ENCODE measurements at places on chromosomes 5 and 9.

DNA sequence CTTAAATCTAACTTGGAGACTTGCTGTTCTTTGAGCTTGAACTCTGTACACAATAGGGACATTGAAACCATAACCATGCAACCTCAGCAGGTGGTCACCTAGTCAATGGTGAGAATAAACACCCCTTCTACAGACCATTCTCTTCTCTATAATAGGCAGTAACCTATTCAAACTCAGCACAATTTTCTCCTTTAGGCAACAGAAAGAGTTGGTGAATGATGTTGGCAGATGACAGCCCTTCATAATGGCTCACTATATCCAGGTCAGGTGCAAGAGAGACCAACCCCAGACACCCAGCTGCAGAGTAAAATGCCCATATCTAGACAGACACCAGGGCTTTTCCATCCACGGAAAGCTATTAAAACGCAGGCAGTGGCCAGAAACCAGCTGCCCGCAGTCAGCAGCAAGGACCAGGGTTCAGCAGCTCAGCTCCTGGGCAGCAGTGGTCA is 106.7 kb downstream of the SERINC5 start:
- no peak for DNase-seq

DNA sequence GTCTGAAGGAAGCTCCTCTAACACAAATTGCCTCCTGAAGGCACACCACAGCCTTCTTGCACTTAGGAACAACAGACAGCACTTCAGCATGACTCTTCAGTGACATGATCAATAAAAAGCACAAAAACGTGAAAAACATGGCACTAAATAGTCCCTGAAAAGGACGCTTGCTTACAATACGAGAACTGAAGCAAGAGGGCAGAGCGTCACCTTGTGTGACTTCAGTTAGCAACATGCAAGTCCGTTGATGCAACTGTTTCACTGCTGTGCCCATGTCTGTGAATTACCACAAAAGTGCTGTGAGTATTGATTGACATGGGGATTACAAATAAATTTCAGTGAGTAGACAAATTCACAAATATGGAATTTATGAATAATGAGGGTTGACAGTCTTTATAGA is 219.9 kb upstream of the GAS1 start:
- DNase-seq, result no peak

DNA sequence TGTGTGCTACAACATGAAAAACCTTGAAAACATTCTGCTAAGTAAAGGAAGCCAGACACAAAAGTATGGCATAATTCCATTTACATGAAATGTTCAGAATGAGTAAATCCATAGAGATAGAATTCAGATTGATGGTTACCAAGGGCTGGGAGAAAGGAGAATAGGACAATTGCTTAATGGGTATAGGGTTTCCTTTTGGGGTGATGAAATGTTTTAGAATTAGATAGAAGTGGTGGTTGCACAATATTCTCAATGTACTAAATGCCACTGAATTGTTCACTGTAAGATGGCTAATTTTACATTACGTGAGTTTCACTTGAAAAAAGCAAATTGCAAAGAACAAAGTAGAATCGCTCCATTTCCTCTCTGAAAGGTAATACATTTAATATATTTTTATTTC is 43.0 kb upstream of the GAS1 start:
- no peak for DNase-seq

GRCh38 chr9:8725635-8726034 is 926.1 kb upstream of the DMAC1 start:
- no peak for DNase-seq

- DNase-seq, result no peak
These were observed 70.5 kb upstream of the BOD1 start for GRCh38 chr5:173686950-173687349.

DNA sequence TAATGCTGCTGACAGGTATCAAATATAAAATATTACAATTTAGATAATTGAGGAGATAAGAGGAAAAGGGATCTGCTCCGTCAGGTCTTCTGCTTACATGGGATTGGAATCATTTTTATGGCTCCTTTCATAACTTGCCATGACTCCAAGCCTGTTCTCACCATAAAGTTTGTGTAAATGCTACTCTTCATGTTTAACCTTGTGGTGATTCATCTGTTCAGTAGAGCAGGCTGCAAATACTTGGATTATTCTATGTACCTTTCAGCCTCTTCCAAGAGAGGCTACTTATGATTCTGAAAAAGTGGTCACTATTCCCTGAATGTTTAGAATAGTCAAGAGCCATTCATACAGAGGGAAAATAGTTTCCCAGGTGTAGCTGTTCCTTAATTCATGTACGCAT is 66.9 kb downstream of the SLC44A1 start:
- DNase-seq, result no peak
